Mesenteric fat pad (tissue), 1 donor: ENCODE measurements at places on chromosomes 2 and 18. TPM values are rescaled to one million over a fixed set of nuclear protein-coding genes. Genes with fewer than 3 reads are reported as not detected.

ESPNL gene
- total RNA-seq, result 0.48 TPM

TGFA gene
- total RNA-seq, result 2.2 TPM

ATP6V1B1 gene
- total RNA-seq, result 2.4 TPM

SLC16A14 gene
- total RNA-seq, result 2.5 TPM

TLX2 gene
- not detected for total RNA-seq

REG3A gene
- 3.3 TPM for total RNA-seq
